Cortex of kidney (tissue), 1 donor: ENCODE measurements at places on chromosomes 4 and X.

DNA sequence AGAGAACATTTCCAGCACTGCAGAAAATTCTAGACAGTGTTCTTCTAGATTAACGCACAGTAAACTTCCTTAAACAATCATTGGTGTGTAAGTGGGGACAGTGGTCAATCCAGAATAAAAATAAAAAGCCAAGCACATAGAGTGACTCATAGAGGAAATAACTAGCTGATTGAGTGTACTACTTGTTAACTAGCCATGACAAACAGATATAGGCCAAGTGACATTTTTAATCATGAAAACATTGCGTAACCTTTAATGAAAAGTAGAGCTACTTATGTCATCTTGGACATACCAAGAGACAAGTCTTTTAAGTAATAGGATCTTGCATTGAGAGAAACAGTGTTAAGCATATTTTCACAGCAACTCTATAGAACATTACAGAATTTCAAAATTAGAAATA lies 233.9 kb upstream of the MAB21L2 start:
- DNase-seq: no peak

- no peak for DNase-seq
Measured at GRCh38 chrX:150495496-150495895, 72.9 kb upstream of the MTM1 start.

DNA sequence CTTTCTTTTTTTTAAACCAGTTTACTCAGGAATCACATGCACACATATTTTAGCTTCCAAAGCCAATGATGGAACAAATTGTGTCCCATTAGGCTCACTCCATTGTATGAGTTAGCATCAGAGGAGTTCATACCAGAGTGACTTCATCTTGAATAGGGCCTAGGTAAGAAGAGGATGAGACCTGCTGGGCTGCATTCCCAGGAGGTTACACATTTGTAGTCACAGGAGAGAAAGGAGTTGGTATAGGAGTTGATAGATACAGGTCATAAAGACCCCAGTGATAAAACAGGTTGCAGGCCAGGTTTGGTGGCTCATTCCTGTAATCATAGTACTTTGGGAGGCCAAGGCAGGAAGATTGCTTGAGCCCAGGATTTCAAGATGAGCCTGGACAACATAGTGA lies 9.3 kb downstream of the PDGFRA start:
- DNase-seq: no peak

GRCh38 chr4:101183666-101184373 lies 163.5 kb downstream of the PPP3CA start:
- DNase-seq: no peak

DNA sequence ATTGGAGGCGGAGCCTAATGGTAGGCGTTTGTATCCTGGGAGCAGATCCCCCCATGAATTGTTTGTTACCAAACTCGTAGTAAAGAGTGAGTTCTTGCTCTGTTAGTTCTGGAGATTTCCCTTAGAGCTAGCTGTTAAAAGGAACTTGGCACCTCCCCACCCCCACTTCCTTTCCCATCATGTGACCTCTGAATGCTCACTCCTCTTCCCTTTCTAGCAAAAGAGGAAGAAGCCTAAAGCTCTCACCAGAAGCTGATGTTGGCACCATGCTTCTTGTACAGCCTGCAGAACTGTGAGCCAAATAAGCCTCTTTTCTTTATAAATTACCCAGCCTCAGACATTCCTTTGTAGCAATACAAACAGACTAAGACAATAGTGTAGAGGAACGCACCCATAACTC lies 13.8 kb upstream of the ATOH1 start:
- no peak for DNase-seq

DNA sequence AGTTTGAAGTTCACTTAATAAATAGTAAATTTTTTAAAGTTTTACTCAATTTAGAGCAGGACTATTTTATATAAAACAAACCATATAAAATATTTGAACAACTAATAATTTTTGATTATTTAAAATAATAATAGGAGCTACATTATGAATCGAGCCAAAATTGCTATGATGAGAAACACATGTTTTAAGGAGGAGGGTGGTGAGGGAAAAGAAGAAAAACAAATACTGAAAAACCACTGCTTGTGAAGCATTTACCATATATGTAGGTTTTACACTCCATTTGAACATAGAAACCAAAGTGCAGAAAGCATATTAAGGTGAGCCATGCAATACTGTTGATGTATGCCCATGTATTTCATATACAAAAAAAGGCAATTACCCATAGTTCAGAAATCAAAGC lies 448.9 kb downstream of the FSTL5 start:
- no peak for DNase-seq

- no peak for DNase-seq
Measured at GRCh38 chr4:163568843-163569242, 74.4 kb downstream of the TMA16 start.

DNA sequence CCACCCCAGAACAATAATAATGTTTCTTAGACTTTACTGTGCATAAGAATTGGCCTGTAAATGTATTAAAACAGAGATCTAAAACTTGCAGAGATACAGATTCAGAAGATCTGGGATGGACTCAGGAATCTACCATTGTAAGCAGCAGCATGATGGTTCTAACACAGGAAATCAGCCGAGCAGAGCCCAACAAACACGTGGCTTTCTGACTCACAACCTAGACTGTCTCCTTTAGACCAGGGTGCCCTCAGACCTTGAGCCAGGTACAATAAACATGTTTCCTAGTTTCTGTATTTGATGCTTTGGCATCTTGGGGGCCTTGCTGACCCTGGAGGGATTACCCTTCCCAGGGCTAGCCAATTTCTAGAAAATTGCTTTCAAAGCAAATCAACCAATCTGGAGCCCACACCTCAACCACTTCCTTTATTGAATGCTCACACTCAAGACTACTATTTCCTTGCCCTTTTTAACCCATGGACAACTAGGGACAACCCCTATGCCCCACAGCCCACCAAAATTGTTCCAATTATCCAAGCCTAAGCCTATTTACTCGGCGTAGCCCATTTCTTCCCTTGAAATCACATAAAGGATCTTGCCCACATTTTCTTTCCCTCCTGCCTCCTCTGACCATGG lies 80.5 kb downstream of the TBC1D9 start:
- no peak for DNase-seq

- DNase-seq: no peak
Measured at GRCh38 chr4:15809058-15809457, 30.9 kb downstream of the CD38 start.

GRCh38 chr4:26237916-26238315 lies 82.9 kb upstream of the RBPJ start:
- no peak for DNase-seq

GRCh38 chr4:179530958-179531357 lies 2088.7 kb upstream of the AGA start:
- DNase-seq: no peak

GRCh38 chr4:1023895-1024740 lies 12.7 kb downstream of the FGFRL1 start:
- DNase-seq: no peak

- no peak for DNase-seq
Measured at GRCh38 chrX:40402831-40403533, 177.8 kb upstream of the ATP6AP2 start.

GRCh38 chr4:95238554-95238953 lies 310.2 kb downstream of the UNC5C start:
- DNase-seq: no peak

- DNase-seq: no peak
Measured at GRCh38 chrX:133516686-133517085, 101.4 kb upstream of the GPC4 start.

DNA sequence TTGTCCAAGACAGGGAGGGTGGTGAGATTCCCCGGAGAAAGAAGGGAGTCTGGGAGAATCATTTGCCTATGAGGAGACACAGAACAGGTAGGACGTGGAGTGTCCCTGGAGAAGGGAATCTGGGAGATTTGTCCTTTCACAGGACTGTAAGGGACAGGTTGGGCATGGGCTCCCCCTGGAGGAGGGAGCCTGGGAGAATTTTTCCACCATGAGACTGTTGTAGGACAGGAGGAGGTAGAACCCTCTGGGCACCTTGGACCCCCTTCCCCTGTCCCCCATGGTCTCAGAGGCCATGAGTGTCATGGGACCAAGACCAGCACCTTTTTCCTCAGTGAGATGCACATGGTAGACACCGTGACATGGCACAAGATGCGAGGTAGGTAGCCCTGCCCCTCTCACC lies 2.8 kb downstream of the PORCN start:
- no peak for DNase-seq

DNA sequence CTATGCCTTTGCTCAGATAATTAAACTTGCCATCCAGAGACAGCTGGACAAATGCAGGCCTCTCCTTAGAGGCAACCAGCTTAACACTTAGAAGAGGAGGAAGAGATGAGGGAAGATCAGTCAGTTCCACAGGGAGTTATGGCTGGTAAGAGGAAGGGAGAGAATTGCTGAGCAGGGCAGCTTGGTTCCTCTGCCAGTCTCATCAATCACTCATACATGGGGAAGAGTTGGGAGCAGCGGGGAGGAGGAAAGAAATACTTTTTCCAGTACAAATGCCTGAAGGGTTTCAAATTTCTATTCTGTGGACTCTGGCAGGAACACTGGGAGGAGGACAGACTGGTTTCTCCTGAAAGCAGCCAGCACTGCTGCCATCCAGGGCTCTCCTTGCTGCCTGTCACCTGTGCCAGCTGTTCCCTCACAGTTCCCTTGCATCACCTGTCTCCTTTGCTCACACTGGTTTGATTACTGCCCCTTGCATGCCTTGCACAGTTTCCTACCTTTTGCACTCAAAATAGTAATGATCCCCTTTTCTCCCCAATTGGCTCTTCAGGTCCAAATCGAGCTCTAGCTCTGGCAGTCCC lies 59.5 kb downstream of the PGRMC2 start:
- no peak for DNase-seq

GRCh38 chrX:120281021-120281624 lies 30.1 kb downstream of the TMEM255A start:
- no peak for DNase-seq

GRCh38 chr4:51831133-51831532 lies 11.8 kb upstream of the DCUN1D4 start:
- no peak for DNase-seq

DNA sequence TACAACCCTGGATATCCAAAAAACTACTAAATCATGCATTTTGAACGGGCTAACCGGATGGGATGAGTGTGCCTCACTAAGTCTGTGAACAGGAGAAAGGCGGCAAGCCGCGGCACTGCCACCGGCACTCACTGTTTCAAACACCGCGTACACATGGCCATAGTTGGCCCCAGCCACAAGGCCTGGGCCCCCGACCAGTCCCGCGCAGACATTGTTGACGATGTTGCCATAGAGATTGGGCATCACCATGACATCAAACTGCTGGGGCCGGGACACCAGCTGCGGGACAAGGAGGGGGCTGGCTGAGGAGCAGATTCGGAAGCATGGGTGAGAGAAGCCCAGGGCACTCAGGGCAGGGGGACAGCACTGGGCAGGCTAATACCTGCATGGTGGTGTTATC lies 5.8 kb downstream of the SRPK3 start:
- no peak for DNase-seq

GRCh38 chr4:13207226-13207625 lies 276.9 kb downstream of the RAB28 start:
- no peak for DNase-seq

DNA sequence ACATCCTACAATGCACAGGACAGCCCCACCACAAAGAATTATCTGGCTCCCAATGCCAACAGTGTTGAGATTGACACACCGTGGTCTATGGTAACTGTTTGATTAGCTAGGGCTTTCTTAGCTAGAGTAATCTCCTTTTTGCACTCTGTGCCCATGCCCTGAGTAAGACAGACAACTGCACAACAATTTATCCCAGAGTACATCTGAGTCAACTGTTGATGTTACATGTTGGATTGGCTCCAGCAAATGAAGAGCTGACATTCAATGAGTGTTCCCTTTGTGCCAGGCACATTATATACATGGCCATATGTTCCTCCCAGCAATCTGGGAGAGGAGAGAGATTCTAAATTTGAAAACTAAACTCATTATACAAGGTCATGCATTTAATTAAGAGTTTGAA lies 3.9 kb upstream of the FAM9C start:
- DNase-seq: no peak

DNA sequence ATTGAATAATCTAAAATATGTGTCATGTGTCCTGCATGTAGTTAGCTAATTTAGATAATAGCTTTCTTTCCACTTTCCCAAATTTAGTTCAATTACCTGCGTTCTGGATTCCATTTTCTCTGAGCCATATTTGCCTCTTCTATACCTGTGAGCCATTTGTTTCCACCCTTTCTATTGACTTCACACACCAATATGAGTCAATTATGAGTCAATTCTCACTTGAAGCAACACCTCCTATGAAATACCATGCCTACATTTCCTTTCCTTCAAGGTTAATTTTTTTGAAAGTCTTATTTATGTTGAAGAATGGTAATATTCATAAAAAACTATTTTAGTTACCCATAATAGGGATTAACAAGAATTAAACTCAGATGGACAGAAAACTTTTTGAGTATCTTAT lies 25.8 kb downstream of the NPY2R start:
- no peak for DNase-seq

DNA sequence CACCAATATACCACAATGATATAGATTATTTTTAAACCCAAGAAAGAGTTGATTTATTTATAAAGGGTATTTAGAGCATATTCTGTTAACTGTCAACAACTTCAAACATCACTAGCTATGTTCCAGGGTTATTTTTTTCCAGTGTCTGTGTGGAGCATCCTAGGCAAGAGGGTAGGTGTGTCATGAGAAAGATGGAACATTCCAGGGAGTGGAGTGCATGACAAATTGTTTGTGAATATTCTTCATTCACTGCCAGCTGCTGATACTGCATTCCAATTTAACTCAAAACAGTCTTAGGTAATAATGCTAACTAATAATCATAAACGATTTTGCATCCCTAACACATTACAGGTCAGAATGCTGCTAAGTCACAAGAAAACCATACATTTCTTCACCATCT lies 148.7 kb upstream of the RASGEF1B start:
- no peak for DNase-seq

GRCh38 chr4:102089850-102090621 lies 255.2 kb downstream of the SLC39A8 start:
- DNase-seq: no peak

DNA sequence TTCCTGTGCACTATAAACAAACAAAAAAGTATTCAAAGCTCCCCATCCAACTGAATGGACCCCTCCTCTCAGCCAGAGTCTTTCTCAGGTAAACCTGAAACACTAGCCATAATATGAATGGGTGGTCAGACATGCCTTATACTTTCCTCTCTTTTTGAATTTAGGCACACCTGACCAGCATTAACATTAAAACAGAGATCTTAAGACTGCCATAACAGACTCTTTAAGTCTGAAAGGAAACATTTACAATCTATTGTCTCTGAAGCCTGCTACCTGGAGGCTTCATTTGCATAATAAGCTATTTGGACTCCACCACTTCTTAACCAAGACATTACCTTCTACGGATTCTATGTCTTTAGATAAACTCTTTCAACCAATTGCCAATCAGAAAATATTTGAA lies 56.9 kb upstream of the SPIN4 start:
- DNase-seq: no peak

DNA sequence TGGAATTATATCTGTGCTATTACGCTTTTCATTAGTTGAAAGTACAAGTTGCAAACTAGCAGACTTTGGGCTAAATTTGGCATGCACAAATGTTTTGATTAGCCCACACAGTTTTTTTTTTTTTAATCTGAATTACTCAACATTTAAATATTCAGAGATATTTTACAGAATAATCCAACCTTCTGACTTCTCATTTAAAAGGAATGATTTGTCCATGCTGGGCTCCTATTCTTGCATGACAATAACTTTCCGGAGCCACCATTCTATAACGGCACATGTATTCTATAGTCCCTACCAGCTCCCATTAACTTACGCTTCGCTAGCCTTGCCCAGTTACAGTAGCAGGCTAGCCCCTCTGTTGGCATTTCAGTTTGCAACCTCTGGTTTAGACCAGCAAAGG lies 219.3 kb upstream of the FTHL17 start:
- no peak for DNase-seq
